ENCODE measurements at places on chromosomes 11 and 22. TPM values are rescaled to one million over a fixed set of nuclear protein-coding genes. Genes with fewer than 3 reads are reported as not detected.

The FAM111B gene
- total RNA-seq: 6.9 TPM

The SCN2B gene
- not detected for total RNA-seq

The OR2D3 gene
- total RNA-seq: not detected

The MIAT gene
- 0.27 TPM for total RNA-seq

The POTEH gene
- not detected for total RNA-seq

The PNPLA3 gene
- 1.5 TPM for total RNA-seq

Data from A549 treated with Mapracorat at 1 μM for 4 hours (cell line).